ENCODE measurements at places on chromosomes 5 and 9. TPM values are rescaled to one million over a fixed set of nuclear protein-coding genes. Genes with fewer than 3 reads are reported as not detected.

PCDHGA5 gene
- total RNA-seq, result 2.3 TPM

ADRB2 gene
- 1.4 TPM for total RNA-seq

TMEM215 gene
- 0.66 TPM for total RNA-seq

HMCN2 gene
- 3.4 TPM for total RNA-seq

UBAP2 gene
- 58.4 TPM for total RNA-seq

DRD1 gene
- total RNA-seq, result under 0.01 TPM

PCDHA7 gene
- 0.13 TPM for total RNA-seq

- H3K36me3 ChIP-seq, result no peaks in the 10 kb centered on the region
- H3K27ac ChIP-seq, result no peak overlapping the region
- DNase-seq, result no peak
- H3K27me3 ChIP-seq, result no peaks in the 10 kb centered on the region
Observed at GRCh38 chr9:129236441-129237145, 58.5 kb upstream of the IER5L start.

GRCh38 chr5:150511578-150512367 lies 3.8 kb downstream of the NDST1 start:
- no peaks in the 10 kb centered on the region for H3K27me3 ChIP-seq
- H3K4me1 ChIP-seq, result peaks cover 62% of the 10 kb centered on the region
- H3K27ac ChIP-seq, result peak overlapping the region; percentile 67
- DNase-seq, result peak; percentile 79
- H3K36me3 ChIP-seq, result peaks cover 10% of the 10 kb centered on the region

GRCh38 chr5:132486318-132487094 lies 4.1 kb downstream of the IRF1 start:
- peaks cover 65% of the 10 kb centered on the region for H3K36me3 ChIP-seq
- peaks cover 2% of the 10 kb centered on the region for H3K27me3 ChIP-seq
- H3K4me1 ChIP-seq, result peaks cover 26% of the 10 kb centered on the region
- DNase-seq, result no peak
- H3K27ac ChIP-seq, result no peak overlapping the region

DNA sequence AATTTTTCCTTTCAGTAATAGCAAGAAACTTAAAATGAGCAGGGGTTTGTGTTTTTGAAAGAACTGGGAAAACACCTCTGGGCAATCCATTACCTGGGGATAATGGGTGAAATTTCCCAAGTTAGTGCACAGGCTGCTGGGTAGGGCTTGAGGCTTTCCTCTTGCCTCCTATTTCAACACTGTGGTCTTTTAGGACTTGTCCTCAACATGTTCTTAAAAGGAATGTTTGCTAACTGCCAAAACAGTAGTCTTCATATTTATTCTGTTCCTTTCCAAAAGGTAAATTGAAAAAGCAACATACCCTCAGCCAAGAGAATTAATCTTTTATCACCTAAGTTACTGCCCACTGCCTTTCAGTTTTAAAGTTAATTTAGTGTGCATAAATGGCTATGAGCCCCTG lies 158.3 kb upstream of the CCDC152 start:
- no peak overlapping the region for H3K27ac ChIP-seq
- no peaks in the 10 kb centered on the region for H3K27me3 ChIP-seq
- H3K36me3 ChIP-seq, result no peaks in the 10 kb centered on the region
- no peak for DNase-seq
- H3K4me3 ChIP-seq, result no peak overlapping the region

- peaks cover 47% of the 10 kb centered on the region for H3K27me3 ChIP-seq
- H3K27ac ChIP-seq, result no peak overlapping the region
- H3K36me3 ChIP-seq, result no peaks in the 10 kb centered on the region
- H3K4me3 ChIP-seq, result no peak overlapping the region
Observed at GRCh38 chr9:131012396-131012917, 3.5 kb downstream of the LAMC3 start.

DNA sequence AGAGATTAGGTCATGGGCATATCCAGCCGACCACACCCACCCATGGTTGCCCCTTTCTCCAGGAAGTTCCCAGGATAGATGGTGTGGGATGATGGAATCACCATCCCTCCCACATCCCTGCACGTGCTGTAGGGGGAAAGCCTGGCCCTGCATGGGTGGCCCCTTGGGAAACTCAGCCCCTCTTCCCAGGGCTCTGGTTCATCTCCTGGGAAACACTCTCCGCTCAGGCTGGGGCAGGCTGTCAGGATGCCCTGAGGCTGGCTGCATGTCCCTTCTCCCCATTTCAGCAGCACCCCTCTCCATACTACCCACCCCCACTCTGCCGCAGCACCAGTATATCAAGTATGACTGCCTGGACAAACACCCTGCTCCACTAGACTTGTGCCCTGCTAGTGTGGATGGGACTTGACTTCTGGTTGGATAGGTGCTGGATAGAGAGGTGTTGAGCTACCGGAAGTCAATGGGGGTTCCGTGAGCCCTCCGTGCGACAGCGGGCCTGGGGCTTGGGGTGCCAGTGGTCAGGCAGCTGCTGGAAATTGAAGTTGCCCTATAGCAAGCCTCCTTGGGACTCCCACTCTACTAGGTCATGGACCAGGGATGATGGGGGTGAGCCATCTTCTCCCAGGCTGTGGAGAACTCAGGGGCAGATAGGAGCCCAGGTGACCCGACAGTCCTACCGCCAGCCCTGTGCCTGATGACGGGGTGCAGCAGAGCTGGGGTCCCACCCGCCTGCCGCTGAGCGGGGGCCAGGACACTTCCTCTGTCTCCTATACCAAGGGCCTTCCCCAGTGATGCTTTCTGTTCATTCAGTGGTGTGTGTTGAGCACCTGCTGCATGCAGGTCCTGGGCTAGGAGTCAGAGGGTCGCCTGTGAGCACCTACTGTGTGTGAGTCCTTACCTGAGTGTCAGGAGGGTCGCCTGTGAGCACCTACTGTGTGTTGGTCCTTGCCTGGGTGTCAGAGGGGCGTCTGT lies 69.4 kb upstream of the COL5A1 start:
- H3K27me3 ChIP-seq, result peaks cover 4% of the 10 kb centered on the region
- H3K36me3 ChIP-seq, result no peaks in the 10 kb centered on the region
- DNase-seq, result no peak
- peaks cover 31% of the 10 kb centered on the region for H3K4me1 ChIP-seq
- peak overlapping the region; percentile 53 for H3K27ac ChIP-seq

GRCh38 chr9:72271613-72272478 lies 93.2 kb downstream of the ZFAND5 start:
- H3K27ac ChIP-seq, result no peak overlapping the region
- no peaks in the 10 kb centered on the region for H3K36me3 ChIP-seq
- peak; percentile 68 for DNase-seq
- no peaks in the 10 kb centered on the region for H3K4me1 ChIP-seq

- H3K36me3 ChIP-seq, result no peaks in the 10 kb centered on the region
- H3K4me1 ChIP-seq, result peaks cover 75% of the 10 kb centered on the region
- no peak overlapping the region for H3K4me3 ChIP-seq
- H3K27ac ChIP-seq, result peak overlapping the region; percentile 20
- no peak for DNase-seq
- peaks cover 2% of the 10 kb centered on the region for H3K27me3 ChIP-seq
Observed at GRCh38 chr9:93203026-93203717, 19.2 kb downstream of the WNK2 start.

GRCh38 chr5:148720257-148720656 lies 65.9 kb upstream of the HTR4 start:
- no peak for DNase-seq
- no peaks in the 10 kb centered on the region for H3K27me3 ChIP-seq
- no peaks in the 10 kb centered on the region for H3K4me1 ChIP-seq
- no peak overlapping the region for H3K27ac ChIP-seq
- H3K36me3 ChIP-seq, result no peaks in the 10 kb centered on the region

DNA sequence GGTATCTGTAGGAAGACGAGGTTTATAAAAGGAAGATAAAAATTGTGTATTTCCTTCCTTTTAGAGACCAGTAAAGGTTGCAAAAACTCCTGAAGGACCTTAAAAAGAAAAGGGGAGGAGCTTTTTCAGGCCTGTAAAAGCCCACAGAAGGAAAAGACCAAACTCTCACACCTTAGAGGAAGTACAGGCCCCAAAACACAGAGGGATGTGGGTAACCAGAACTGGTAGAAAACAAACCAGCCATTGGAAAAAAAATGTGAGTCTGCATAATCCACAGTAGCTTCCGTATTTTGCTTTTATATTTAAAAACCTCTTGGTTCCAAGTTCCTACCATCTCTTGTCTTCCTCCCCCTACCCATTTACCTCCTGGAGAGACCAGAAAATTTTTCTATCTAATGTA lies 8.5 kb downstream of the GIN1 start:
- peak; percentile 25 for DNase-seq
- H3K4me3 ChIP-seq, result no peak overlapping the region
- H3K4me1 ChIP-seq, result no peaks in the 10 kb centered on the region
- no peaks in the 10 kb centered on the region for H3K36me3 ChIP-seq
- H3K27me3 ChIP-seq, result no peaks in the 10 kb centered on the region

DNA sequence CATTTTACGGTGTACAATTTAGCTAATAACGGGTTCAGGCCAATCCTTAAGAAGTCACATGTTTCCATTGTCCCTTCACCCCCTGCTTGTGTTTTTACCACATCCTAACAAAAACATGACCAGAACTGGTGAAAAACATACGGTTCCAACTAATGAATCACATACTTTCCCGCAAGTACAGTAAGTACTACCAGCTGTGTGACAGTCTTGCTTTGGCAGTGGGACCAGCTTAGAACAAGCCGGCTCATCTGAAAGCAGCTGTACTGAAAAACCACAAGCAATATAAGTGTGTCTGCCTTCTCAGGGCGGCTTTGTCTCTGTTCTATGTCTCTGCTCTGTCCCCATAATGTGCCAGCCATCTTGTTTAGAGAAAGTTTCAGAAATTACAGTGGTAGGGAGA lies 242.5 kb downstream of the BNC2 start:
- H3K27me3 ChIP-seq, result no peaks in the 10 kb centered on the region
- no peak overlapping the region for H3K4me3 ChIP-seq
- peak; percentile 95 for DNase-seq
- H3K27ac ChIP-seq, result peak overlapping the region; percentile 91
- H3K4me1 ChIP-seq, result peaks cover 29% of the 10 kb centered on the region
- H3K36me3 ChIP-seq, result no peaks in the 10 kb centered on the region

DNA sequence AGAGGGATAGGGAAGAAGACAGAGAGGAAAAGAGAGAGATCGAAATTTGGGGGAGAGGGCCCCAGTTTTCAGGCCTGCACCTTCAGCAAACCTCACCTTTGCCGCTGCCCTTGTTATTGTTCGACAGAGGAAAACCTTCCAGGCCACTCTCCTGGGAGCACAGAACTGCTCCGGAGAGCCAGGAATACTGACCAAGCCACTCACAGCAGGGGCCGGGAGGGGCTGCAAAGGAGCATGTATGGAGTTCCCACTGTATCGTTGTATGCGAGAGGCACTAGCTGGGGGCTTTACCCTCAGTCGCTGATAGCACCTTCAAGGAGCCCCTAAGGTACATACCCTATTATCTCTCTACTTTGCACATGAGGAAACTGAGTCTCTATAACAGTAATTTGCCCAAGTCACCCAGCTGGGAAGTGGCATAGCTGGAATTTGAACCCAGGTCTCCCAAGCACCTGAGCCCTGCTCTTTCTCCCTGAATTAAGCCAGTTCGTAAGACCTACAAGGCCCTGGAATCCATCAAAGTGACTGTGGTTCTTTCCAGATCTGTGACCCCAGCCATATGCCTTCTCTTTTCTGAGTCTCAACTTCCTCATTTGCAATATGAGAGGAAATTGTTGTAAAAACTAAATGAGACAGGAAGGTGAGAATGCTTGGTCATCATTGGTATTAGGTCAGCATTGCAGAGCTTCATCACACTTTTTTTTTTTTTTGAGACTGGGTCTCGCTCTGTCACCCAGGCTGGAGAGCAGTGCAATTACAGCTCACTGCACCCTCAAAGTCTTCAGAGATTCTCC lies 21.0 kb upstream of the FOXE1 start:
- H3K4me1 ChIP-seq, result no peaks in the 10 kb centered on the region
- DNase-seq, result no peak
- H3K27me3 ChIP-seq, result peaks cover 37% of the 10 kb centered on the region
- no peak overlapping the region for H3K27ac ChIP-seq

GRCh38 chr9:99824378-99825171 lies 2.9 kb downstream of the NR4A3 start:
- H3K4me1 ChIP-seq, result peaks cover 48% of the 10 kb centered on the region
- no peaks in the 10 kb centered on the region for H3K36me3 ChIP-seq
- H3K27ac ChIP-seq, result no peak overlapping the region
- peak; percentile 48 for DNase-seq
- H3K27me3 ChIP-seq, result peaks cover 73% of the 10 kb centered on the region

GRCh38 chr5:170584450-170585058 lies 80.7 kb downstream of the KCNIP1 start:
- H3K36me3 ChIP-seq, result no peaks in the 10 kb centered on the region

DNA sequence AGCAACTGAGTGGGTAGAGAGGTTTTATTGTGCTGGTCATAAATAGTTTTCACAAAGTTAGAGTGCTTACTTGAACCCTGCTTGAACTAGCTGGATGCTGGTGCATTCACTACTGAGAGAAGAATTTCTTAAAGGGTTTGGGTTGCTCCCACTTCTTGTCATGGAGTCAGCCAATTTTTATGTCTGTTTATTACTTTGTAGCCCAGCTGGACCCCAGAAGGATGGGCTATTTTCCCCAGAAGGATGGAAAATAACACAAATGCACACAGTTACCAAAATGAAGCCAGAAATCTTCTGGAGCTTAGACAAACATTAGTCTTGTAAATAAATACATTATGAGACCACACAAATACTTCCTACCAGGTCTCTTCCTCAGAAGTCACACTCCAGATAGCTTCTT lies 480.8 kb upstream of the TNC start:
- no peaks in the 10 kb centered on the region for H3K27me3 ChIP-seq
- H3K27ac ChIP-seq, result no peak overlapping the region
- H3K4me1 ChIP-seq, result peaks cover 3% of the 10 kb centered on the region
- H3K4me3 ChIP-seq, result no peak overlapping the region

GRCh38 chr5:151348789-151349188 lies 1.4 kb upstream of the SLC36A2 start:
- no peaks in the 10 kb centered on the region for H3K36me3 ChIP-seq
- no peak for DNase-seq
- H3K27me3 ChIP-seq, result peaks cover 10% of the 10 kb centered on the region
- H3K4me3 ChIP-seq, result no peak overlapping the region
- H3K27ac ChIP-seq, result no peak overlapping the region

- H3K27me3 ChIP-seq, result no peaks in the 10 kb centered on the region
- peaks cover 2% of the 10 kb centered on the region for H3K4me1 ChIP-seq
- no peaks in the 10 kb centered on the region for H3K36me3 ChIP-seq
- H3K4me3 ChIP-seq, result no peak overlapping the region
- DNase-seq, result peak; percentile 50
Observed at GRCh38 chr5:67021521-67021920, 175.1 kb downstream of the CD180 start.

DNA sequence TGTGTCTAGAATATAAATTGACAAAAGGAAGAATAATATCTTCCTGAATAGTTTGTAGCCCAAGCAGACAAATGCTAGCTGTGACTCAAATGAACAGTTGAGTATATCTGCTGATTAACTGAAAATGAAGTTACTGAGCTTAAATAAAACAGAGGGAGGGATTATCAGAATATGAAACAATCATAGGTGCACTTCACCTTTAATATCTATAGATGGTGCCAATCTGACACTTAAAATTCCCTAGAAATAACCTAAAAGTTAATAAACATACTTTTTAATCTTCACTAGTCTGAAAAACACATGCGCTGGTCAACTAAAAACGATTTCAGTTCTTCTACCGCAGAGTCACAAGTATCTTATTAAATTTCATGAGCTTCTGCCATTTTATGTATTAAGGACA lies 280.8 kb upstream of the RASA1 start:
- no peaks in the 10 kb centered on the region for H3K36me3 ChIP-seq
- no peaks in the 10 kb centered on the region for H3K27me3 ChIP-seq
- H3K27ac ChIP-seq, result no peak overlapping the region
- no peaks in the 10 kb centered on the region for H3K4me1 ChIP-seq
